Skin of body (tissue), 3 donors: ENCODE measurements at places on chromosomes 6 and 20. TPM values are rescaled to one million over a fixed set of nuclear protein-coding genes. Genes with fewer than 3 reads are reported as not detected.

The POM121L2 gene
- not detected for total RNA-seq

The CRIP3 gene
- total RNA-seq, result 1.1 TPM

The SLC24A3 gene
- total RNA-seq, result 7.1 TPM

The COQ3 gene
- 3.8 TPM for total RNA-seq

The UST gene
- total RNA-seq, result 25.0 TPM

The EDN3 gene
- 12.4 TPM for total RNA-seq

The FOXF2 gene
- total RNA-seq, result 0.59 TPM

The ARHGAP18 gene
- total RNA-seq, result 20.2 TPM

The LBP gene
- total RNA-seq, result 0.30 TPM

The SLPI gene
- 52.0 TPM for total RNA-seq

The TEAD3 gene
- total RNA-seq, result 14.3 TPM

The PERP gene
- 162 TPM for total RNA-seq

The TTBK1 gene
- total RNA-seq, result 0.10 TPM

DNA sequence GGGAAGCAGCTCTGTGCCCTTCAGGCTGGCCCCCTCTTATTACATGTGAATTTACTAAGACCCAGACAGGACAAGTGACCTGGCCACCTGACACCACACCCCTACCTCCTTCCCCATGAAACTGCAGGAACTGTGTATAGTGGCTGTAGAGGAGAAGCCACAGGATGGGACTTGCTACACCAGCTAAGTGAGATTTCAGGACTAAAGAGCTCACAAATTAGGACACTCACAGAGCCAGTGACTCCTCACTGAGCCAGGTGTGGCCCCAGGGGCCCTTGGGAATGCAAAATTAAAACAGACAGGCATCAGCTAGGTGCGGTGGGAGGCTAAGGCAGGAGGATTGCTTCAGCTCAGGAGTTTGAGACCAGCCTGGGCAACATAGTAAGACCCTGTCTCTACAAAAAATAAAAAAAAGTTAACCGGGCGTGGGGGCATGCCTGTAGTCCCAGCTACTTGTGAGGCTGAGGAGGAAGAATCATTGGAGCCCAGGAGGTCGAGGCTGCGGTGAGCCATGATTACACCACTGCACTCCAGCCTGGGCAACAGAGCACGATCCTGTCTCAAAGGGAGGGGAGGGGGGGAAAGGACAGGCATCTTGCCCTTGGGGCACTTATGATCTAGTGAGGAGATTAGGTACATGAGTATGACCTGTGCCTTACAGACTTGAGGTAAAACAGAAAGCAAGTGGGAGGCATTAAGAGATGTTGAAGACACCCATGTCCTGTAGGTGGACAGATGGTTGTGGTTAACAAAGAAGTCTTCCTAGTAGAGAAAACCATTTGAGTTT is 23.2 kb upstream of the SRF start:
- DNase-seq, result no peak

GRCh38 chr6:14165091-14165490 is 47.5 kb downstream of the CD83 start:
- DNase-seq, result no peak

- peak; percentile 20 for DNase-seq
Measured at GRCh38 chr20:50844430-50845100, 49.7 kb downstream of the BCAS4 start.

DNA sequence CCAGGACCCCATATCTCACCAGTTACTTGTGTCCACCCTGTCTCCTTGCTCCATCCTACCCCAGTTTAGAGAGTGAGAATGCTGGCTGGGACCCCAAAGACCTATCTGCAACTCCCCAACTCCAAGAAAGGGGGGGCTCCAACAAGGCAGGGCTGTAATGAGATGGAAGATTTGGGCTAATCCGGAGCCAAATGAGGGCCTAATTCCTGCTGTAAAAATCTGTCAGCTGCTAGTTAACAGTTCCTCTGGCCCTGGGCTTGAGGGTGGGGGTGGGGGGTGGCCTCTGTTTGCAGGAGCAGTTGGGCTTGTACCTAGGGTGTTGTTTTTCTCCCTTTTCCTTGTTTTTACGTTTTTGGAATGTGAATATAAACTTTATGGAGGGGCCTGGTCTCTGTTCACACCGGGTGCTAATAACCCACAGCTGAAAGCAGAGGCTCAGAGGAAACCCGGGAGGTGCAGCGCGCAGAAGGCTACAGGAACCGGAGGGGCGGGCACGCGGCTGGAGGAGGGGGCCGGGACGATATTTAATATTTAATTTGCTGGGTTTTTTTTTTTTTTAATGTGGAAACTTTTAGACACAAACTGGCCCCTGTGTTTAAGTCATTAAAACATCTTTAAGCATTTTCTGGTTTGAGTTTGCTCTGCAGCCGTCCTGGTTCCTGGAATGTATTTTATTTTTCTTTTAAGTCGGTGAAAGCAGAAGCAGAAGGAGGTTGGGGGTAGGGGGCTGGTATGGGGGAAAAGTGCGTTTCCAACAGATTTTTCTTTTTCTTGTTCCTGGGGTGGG is 70.7 kb downstream of the NCR2 start:
- no peak for DNase-seq

- no peak for DNase-seq
Measured at GRCh38 chr6:65259059-65259458, 448.0 kb downstream of the EYS start.

DNA sequence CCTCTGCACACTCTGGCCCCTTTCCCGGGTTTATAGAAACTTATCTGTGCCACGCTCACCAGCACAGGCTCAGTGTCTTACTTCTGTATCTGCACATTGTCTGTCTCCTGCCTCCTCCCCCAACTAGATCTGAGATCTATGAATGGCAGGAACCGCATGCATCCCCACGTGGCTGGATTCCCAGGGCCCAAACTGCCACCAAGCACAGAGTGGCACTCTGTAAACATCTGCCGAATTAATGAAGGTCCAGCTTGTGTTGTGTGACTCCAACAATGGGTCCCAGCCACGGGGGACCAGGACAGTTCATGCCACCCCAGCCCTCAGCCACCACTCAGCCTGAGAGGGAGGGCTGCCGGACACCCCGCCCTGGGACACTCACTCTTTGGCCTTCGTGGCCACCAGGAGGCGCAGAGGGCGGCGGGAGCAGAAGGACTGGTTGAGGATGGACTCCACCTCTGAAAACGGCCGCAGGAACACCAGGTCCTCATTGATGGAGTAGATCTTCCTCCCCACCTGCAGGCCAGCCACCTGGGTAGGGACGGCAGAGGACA is 171.1 kb downstream of the PREX1 start:
- DNase-seq, result no peak

GRCh38 chr6:134195164-134195906 is 122.6 kb downstream of the SGK1 start:
- DNase-seq, result peak; percentile 41

GRCh38 chr6:149028767-149029405 is 282.1 kb downstream of the UST start:
- DNase-seq, result peak; percentile 93

GRCh38 chr6:34955442-34955841 is 66.4 kb downstream of the ANKS1A start:
- no peak for DNase-seq

- DNase-seq, result no peak
Measured at GRCh38 chr20:10490257-10490656, 55.2 kb downstream of the SLX4IP start.

DNA sequence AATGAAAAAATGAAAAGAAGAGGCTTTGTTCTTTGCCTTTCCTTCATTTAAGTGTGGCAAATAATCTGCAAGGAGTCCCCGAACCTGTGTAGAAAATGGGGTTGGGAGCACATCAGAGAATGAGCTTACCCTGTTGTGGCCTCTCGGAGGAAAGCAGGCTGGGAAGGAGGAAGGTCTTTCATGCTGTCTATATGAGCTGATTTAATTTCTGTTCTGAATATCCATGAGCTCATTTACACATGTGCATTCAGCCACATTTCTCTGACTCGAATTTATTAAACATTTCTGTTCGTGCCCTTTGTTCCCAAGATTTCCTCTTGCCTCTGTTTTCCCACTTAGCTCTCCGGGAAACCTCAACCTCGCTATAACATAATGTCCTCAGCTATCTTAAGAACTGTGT is 584.4 kb upstream of the CDH4 start:
- DNase-seq, result peak; percentile 15

- no peak for DNase-seq
Measured at GRCh38 chr6:35505999-35506412, 6.7 kb downstream of the TULP1 start.

DNA sequence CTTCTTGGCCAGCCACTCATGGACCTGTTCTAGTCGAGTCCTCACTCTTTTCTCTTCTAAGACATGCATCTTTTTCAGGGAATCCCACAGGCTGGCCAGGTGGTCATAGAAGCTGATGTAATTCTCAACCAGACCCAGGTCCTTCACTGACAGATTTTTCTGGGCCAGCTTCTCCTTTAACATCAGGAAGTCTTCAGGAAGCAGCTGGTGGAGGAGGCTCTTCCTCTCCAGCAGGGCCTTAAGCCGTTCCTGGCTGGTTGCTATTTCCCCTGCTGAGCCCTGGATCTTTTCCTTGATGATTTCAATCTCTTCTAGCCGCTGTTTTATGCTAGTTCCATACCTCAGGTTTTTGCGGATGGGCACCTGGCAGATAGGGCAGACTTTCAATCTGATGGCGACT is 28.6 kb downstream of the DDX27 start:
- DNase-seq, result no peak

DNA sequence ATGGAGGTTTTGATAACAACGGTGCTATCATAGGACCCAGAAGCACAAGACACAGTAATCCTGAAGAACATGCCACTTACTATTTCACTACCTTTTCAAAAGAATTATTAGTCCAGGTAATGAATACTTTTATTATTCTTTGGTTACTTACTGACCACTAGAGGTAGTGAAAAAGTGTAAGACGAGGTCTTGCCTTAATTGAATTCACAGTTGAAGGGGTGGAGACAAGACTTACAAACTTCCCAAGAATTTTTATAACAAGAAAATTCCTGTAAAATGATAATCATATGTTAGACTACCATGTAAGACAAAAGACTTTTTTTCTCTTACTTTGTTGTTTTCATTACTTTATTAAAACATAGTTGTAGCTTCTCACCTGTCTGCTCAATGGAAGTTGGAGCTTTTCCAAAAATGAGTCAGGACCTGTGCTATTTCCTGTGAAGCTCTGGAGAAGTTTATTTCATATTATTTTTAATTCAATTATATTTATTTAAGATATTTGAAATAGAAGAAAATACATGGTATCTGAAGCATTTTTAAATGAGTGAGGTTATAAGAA is 52.4 kb downstream of the DOP1A start:
- no peak for DNase-seq
